ENCODE measurements at places on chromosomes 16 and 17.
A peak's percentile ranks its signal among the peaks of the same experiment; 100 is the strongest.

DNA sequence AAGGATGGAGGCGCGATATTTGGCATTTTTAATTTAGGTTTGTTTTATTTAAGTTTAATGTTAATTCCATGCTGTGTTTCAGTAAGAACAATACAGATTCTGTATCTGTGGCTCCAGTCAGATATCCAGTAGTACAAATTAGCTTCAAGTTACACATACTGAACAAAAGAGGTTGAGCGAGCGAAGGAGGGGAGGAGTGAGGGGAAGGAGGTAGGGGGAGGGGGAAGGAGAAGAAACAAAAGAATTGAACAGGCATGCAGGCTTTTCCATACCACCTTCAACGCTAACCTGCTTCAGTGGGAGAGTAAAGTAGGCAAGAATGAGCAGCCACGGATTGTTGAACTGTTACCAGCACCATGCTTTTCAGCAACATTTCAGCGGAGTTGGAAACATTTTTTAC, 55.5 kb downstream of the YWHAE start:
- peak overlapping the region; percentile 93 for H3K27ac ChIP-seq
- H3K4me1 ChIP-seq = peaks cover 28% of the 10 kb centered on the region
- peaks cover 7% of the 10 kb centered on the region for H3K36me3 ChIP-seq

DNA sequence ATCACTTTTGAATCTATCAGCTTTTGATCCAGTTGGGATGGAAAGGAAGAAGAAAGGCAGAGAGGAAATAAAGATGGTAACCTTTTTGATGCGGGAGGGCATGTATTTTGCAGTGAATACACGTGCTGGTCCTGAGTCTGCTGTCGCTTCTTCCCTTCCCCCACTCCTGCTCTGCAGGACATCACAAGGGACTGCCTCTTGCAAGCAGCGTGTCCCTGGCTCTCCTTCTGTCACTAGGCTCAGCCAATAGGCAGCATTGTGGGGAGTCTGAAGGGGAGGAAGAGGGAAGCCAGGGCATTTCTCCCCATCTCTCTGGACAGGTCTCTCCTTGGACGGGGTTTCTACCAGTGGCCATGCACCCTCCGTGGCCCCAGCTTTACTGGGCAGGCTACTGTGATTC, 15.7 kb upstream of the WFDC1 start:
- H3K4me3 ChIP-seq = no peak overlapping the region
- no peaks in the 10 kb centered on the region for H3K4me1 ChIP-seq
- no peak for DNase-seq
- no peak overlapping the region for H3K27ac ChIP-seq

DNA sequence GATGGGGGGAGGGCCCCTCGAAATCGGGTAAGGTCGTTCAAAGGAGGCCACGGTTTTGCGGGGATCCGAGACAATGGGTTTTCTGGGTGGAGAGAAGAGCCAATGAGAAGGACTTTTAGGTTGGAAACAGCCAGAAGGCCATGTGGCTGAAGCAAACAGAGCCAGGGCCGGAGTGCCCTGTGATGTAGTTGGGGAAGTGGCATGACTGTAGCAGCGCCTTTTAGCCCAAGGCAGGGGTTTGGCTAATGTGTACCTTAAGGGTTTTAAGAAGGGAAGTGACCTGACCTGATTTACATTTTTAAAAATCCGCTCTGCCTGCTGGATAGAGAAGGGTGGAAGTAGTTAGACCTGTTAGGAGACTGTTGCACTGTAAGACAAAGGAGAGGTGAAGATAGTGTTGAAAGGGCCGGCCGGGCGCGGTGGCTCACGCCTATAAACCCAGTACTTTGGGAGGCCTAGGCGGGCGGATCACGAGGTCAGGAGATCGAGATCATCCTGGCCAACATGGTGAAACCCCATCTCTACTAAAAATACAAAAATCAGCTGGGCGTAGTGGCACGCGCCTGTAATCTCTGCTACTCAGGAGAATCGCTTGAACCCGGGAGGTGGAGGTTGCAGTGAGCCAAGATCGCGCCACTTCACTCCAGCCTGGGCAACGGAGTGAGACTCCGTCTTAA, 1.0 kb downstream of the LYRM1 start:
- H3K4me1 ChIP-seq = peaks cover 71% of the 10 kb centered on the region
- peak; percentile 18 for DNase-seq
- H3K27me3 ChIP-seq = no peaks in the 10 kb centered on the region
- peak overlapping the region; percentile 90 for H3K4me3 ChIP-seq
- H3K36me3 ChIP-seq = peaks cover 10% of the 10 kb centered on the region

DNA sequence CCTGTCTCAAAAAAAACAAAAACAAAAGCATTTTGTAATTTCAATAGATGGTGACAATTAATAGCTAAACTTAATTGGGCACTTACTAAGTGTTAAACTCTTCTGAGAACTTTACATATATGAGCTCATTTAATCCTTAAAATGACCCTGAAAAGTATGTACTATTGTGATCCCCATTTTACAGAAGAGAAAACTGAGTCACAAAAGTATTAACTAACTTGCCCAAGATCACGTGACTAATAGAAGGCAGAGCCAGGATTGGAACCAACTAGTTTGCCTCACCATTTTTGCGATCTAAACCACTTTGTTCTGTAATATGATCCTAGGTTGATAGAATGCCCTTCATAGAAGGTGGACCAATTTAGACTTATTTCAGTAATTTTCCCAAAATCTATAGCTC, 26.2 kb downstream of the VMP1 start:
- peaks cover 12% of the 10 kb centered on the region for H3K4me1 ChIP-seq
- H3K36me3 ChIP-seq = no peaks in the 10 kb centered on the region
- no peak for DNase-seq
- no peak overlapping the region for H3K4me3 ChIP-seq

GRCh38 chr17:60168654-60169053, 18.9 kb downstream of the CA4 start:
- no peak overlapping the region for H3K27ac ChIP-seq
- H3K36me3 ChIP-seq = peaks cover 1% of the 10 kb centered on the region
- H3K27me3 ChIP-seq = no peaks in the 10 kb centered on the region
- DNase-seq = no peak
- H3K4me1 ChIP-seq = peaks cover 41% of the 10 kb centered on the region

- no peak overlapping the region for H3K4me3 ChIP-seq
- H3K27me3 ChIP-seq = peaks cover 5% of the 10 kb centered on the region
- no peak overlapping the region for H3K27ac ChIP-seq
- no peaks in the 10 kb centered on the region for H3K4me1 ChIP-seq
Measured at GRCh38 chr16:58793366-58793765, 59.2 kb upstream of the GOT2 start.

GRCh38 chr17:30956764-30957374, 14.0 kb upstream of the RNF135 start:
- H3K36me3 ChIP-seq = no peaks in the 10 kb centered on the region
- no peak overlapping the region for H3K27ac ChIP-seq
- peaks cover 11% of the 10 kb centered on the region for H3K4me1 ChIP-seq
- no peak overlapping the region for H3K4me3 ChIP-seq
- no peak for DNase-seq
- peaks cover 18% of the 10 kb centered on the region for H3K27me3 ChIP-seq

- H3K27ac ChIP-seq = peak overlapping the region; percentile 1
- peaks cover 36% of the 10 kb centered on the region for H3K27me3 ChIP-seq
- H3K36me3 ChIP-seq = no peaks in the 10 kb centered on the region
- peak; percentile 24 for DNase-seq
Measured at GRCh38 chr16:77308163-77308561, 109.0 kb downstream of the SYCE1L start.

DNA sequence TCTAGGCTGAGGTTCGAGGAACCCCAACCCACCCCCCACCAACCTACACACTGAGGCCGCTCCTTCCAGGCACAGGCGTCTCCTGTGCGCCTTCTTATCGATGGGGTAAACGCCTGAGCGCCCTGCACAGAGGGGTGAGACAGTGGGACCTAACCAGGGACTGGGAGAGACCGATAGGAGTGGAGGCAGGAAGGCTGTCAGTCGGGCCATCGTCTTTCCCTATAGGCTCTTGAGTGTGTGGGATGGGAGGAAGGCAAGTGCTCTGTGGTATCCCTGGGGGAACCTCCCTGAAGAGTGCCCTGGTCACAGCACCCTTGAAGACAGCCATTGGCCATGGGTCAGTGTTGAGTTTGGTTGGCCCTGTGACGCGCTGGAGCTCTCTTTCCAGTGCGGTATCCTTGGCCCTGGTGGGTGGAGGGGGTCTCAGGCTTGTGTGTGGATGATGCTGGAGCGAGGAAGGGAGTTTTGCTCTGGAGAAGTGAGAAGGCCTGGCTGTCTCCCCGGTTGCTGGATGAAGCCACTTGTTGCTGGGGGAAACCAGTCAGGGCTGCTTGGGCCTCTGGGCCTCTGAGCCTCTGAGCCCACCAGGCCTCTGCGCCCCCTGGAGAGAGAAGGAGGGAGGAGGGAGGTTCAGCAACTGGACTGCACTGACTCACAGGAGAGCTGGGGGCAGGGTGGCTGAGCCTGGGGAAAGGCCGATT, 1.7 kb downstream of the GPRC5C start:
- peaks cover 57% of the 10 kb centered on the region for H3K27me3 ChIP-seq
- H3K4me1 ChIP-seq = peaks cover 5% of the 10 kb centered on the region
- H3K27ac ChIP-seq = no peak overlapping the region

DNA sequence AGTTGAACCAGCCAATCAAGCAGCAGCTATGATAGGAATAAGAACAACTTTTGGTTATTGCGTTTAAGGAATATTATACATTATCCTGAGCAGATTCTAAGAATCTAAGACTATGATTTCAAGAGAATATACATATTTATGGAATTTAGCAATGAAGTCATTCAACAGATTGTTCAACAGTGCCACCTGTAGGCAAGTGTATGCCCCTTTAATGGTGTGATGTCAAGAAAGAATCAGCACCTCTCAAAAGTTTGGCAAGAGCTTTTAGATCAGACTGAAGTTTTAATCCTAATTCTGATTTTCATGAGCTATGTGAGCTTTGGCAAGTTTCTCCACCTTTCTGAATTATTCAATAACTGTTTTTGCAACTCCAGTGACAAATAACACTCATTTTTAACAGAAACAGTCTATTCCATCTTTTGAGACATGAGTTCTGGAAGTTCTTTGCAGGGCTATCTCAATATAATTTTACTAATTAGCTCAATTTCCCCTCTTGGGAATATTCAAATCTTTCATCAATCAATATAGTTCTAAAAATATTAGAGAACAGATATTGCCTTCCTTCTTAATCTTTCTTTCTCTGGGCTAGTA, 474.3 kb upstream of the TOM1L1 start:
- H3K27me3 ChIP-seq = no peaks in the 10 kb centered on the region
- H3K27ac ChIP-seq = no peak overlapping the region
- no peaks in the 10 kb centered on the region for H3K36me3 ChIP-seq
- no peaks in the 10 kb centered on the region for H3K4me1 ChIP-seq

GRCh38 chr17:1714427-1714979, 4.3 kb upstream of the TLCD2 start:
- peaks cover 47% of the 10 kb centered on the region for H3K4me1 ChIP-seq
- peak overlapping the region; percentile 98 for H3K4me3 ChIP-seq
- no peak overlapping the region for H3K27ac ChIP-seq
- peaks cover 7% of the 10 kb centered on the region for H3K36me3 ChIP-seq
- H3K27me3 ChIP-seq = peaks cover 21% of the 10 kb centered on the region

DNA sequence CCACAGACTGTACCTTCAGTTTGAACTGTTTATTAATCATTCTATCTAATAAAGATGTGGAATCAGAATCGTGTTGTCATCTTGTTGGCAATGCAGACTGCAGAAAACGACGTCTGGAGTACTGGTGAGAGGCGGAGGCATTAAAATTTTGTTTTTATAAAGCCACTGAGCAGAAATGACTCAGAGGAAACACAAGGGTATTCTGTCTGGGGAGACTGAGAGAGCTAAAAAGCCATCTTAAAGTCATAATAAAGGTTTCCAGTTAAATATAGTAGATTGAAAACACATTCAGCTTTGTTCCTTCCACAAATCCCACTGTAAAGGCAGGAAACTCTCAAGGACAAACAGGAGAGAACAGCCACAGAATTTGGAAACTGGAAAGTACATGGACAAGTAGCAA, 74.2 kb downstream of the CPPED1 start:
- no peak overlapping the region for H3K4me3 ChIP-seq
- DNase-seq = no peak
- no peaks in the 10 kb centered on the region for H3K27me3 ChIP-seq
- H3K27ac ChIP-seq = peak overlapping the region; percentile 75
- H3K36me3 ChIP-seq = peaks cover 28% of the 10 kb centered on the region
- H3K4me1 ChIP-seq = no peaks in the 10 kb centered on the region

GRCh38 chr17:33057564-33057963, 65.9 kb downstream of the SPACA3 start:
- H3K4me3 ChIP-seq = no peak overlapping the region
- no peak overlapping the region for H3K27ac ChIP-seq
- peaks cover 14% of the 10 kb centered on the region for H3K27me3 ChIP-seq
- no peaks in the 10 kb centered on the region for H3K4me1 ChIP-seq
- DNase-seq = no peak
- H3K36me3 ChIP-seq = no peaks in the 10 kb centered on the region

DNA sequence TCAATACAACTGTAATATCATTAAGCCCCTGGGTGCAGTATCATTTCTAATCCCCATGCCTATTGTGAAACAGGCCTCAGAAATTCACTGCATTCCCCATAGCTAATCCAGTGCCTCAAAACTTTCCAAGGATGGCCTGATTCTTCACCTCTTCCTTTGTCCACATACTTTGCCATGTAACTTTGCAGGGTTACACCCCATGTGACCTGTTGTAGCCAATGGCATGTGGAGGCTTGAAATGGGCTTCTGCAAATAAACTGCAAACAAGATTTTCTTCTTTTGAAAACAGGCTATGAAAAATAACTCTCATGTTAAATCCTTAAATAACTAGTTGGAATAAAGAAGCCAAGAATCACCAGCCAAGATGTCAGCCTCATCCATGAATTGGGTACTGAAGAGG, 35.9 kb downstream of the ABCA10 start:
- H3K27me3 ChIP-seq = no peaks in the 10 kb centered on the region
- no peak for DNase-seq
- no peaks in the 10 kb centered on the region for H3K4me1 ChIP-seq

DNA sequence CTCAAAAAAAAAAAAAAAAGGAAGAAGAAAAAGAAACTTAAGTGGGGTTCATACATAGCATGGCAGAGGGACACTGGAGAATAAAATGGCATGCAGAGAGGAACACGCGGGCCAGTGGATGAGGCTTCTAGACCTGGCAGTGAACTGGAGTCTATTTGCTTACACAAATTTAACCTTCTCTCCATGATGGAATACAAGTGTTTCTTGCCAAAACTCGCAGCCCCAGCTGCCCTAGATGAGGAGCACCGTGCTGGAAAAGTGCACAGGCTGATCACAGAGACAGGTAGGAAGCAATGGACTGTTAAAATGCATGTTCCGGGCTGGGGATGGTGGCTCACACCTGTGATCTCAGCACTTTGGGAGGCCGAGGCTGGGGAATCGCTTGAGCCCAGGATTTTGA, 9.3 kb downstream of the SSTR2 start:
- DNase-seq = no peak
- H3K4me3 ChIP-seq = no peak overlapping the region
- H3K4me1 ChIP-seq = peaks cover 8% of the 10 kb centered on the region
- H3K36me3 ChIP-seq = peaks cover 3% of the 10 kb centered on the region

DNA sequence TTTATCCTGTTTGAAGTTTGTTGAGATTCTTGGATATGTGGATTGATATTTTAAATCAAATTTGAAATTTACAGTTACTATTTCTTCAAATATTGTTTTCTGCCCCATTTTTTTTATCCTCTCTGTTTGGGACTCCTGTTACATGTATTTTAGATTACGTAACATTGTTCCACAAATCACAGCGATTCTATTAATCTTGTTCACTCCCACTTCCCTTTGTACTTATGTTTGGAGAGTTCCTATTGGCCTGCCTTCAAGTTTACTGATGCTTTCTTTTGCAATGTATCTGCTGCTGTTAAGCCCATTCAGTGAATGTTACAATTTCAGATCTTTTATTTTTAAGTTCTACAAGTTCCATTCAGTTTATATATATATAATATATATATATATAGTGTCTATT, 288.3 kb upstream of the TNRC6C start:
- peaks cover 21% of the 10 kb centered on the region for H3K36me3 ChIP-seq
- no peak overlapping the region for H3K4me3 ChIP-seq
- H3K27ac ChIP-seq = peak overlapping the region; percentile 69
- H3K4me1 ChIP-seq = peaks cover 38% of the 10 kb centered on the region
- no peaks in the 10 kb centered on the region for H3K27me3 ChIP-seq
- DNase-seq = no peak

Measured in activated T-cell treated with anti-CD3 and anti-CD28 coated beads, Interleukin-2, amount 50 U/mL, for 72 hours (primary cell).